GM04504 (cell line): ENCODE measurements at places on chromosomes 6 and 20.

GRCh38 chr6:135095716-135096115, 41.1 kb upstream of the HBS1L start:
- no peak for DNase-seq

GRCh38 chr6:38997128-38997761, 51.3 kb upstream of the GLP1R start:
- no peak for DNase-seq

DNA sequence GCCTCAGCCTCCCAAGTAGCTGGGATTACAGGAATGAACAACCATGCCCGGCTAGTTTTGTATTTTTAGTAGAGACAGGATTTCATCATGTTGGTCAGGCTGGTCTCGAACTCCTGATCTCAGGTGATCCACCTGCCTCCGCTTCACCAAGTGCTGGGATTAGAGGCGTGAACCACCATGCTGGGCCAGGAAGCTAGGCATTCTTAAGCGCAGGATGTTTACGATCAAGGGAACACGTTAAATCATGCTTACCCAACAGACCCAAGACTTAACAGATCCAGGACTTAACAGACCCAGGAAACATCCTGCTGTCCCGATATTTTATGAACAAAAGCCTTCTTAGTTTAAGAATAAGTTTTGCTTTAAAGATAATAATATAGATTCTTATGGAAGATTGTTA, 9.1 kb downstream of the PTGIS start:
- no peak for DNase-seq

- no peak for DNase-seq
Observed at GRCh38 chr6:89974834-89975233, 80.6 kb downstream of the GJA10 start.

DNA sequence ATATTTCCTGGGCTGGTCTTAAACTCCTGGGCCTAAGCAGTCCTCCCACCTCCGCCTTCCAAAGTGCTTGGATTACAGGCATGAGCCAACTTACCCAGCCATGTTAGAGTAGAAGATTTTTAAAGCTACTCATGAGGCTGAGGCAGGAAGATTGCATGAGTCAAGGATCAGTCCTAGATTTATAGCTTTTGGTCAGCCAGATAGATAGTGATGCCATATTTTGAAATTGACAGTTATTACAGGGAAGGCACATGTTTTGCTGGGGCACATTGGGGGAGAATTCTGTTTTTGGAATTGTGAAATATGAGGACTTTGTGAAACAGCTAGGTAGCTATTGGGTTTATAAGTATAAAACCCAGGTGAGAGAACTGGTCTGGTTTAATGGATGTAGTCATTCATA, 40.9 kb downstream of the DOP1A start:
- no peak for DNase-seq

GRCh38 chr20:32535316-32535952, 49.7 kb downstream of the NOL4L start:
- no peak for DNase-seq

DNA sequence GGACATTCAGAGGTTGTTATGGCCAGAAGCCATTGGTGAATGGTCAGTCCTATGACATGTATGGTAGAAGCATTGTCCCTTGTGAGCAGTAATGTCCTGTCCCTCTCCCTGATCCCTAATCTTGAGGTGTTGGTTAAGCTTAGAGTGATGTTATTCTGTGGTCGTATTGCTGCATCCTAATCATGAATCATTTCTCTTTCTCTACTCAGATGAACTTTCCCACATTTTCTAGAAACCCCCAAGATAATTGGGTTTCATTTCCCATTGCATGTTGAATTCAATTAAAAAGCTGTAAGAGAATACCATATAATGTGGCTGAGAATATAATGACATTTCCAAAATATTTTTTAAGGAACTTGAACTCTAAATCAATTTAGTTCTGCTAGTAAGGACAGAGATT, 175.1 kb downstream of the PLCB4 start:
- no peak for DNase-seq

GRCh38 chr6:43307451-43308100, 1.1 kb downstream of the CRIP3 start:
- no peak for DNase-seq

DNA sequence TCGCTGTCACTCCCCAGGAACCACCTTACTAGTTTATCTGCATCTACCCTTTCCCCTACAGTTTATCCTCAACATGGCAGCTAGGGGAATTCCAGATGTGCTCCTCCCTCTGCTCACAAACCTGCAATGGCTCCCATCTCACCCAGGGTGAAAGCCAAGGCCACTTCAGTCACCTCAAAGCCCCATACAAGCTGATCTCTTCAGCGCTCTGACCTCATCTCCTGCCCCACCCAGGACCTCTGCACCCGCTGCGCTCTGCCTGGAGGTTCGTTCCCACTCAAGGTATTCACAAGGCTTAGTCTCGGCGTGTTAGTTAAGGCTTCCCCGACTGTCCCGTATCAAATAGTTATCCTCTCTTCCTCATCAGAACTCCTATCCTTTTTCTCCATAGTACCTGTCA, 28.6 kb upstream of the SPDEF start:
- no peak for DNase-seq

DNA sequence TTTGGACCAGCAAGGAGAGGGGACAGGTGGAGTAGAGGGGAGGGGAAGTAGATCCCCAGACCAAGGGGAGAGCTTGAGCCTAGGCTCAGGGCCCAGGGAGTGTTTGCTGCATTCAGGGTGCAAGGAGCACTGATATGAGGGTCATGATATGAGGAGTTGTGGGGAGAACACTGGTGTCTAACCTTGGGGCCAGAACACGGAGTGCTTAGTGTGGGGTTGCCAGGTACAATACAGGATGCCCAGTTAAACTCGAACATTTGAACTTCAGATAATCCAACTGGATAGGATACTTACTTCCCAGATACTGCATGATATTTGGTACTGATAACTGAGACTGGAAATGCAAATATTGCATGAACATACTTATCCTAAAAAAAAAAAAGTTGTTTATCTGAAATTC, 2.4 kb downstream of the SLC22A1 start:
- no peak for DNase-seq

- peak; percentile 31 for DNase-seq
Observed at GRCh38 chr20:7744411-7744810, 195.8 kb downstream of the HAO1 start.

- peak; percentile 75 for DNase-seq
Observed at GRCh38 chr6:111922454-111923297, 49.4 kb upstream of the FYN start.

DNA sequence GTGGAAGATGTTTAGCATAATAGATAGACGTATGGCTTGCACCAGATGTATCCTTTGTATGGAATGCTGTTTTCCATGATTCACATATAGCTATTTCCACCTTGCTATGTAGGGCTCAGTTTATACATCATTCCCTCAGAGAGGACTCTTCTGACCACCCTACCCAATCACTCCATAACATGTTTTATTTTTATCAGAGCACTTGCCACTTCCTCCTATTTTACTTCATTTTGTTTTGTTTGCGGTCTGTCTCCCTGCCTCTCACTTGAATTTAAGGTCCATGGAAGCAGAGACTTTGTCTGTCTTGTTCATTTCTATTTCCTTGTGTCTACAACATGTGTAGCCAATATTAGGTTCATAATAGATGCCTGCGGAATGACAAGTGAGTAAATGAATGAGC, 266.9 kb upstream of the CITED2 start:
- no peak for DNase-seq

DNA sequence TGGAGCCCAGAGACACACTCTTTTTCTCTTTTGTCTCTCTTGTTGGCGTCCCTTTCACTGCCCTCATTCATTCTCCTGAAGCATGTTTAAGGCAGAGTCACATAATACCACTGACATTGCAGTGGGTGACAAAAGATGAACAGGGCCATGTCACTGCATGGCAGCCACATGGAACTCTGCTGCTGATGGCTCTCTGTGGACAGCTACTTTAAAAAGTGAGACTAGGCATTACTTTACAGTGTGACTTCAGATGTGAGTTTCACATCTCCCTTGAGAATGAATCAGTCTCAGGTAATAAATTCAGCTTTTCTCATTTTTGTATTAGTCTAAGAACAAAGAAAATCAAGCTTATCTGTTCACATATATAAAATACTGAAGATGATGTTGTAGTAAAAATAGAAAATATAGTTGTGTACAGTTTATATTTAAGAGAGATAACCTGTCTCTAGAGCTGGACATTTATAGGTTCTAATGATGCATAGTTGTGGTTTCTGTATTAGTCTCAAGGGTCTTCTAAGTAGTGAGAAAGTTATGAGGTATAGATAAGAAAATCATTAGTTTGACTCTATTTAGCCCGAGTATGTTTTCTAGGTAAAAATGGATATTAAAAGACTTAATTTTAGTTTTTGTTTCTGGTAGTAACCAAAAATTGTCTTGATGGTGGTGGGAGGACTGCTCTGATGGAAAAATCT, 6.1 kb downstream of the MRS2 start:
- no peak for DNase-seq

GRCh38 chr6:114523508-114523907, 180.7 kb upstream of the HS3ST5 start:
- DNase-seq, result no peak

DNA sequence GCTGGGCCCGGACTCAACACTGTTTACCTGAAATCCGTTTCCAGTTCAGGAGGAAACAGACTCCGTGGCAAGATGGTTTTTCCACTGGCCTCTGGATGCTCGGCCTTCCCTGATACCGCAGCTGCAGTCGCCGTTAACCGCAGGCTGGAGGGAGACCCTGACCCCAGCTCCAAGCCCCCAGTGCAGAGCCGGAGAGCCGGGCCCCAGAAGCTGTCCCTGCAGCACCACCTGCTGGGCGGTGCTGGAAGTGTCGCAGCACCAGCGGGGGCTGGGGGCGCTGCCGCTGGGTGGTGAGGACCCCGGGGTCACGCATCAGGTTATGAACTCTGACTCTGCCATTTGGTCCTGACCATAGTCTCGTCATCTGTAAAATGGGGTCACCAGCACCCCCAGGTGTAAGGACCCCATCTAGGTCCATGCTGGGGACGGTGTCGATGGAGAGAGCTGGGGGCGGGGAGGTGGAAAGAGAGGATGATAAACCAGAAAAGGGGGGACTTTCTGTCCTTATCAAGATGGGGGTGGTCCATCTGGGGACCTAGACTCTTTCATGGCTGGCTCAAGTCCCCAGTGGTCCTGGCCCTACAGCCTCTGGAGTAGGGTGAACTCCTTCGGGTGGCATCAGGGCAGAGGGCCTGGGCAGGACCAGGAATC, 20.8 kb upstream of the CHRNA4 start:
- no peak for DNase-seq
